ENCODE measurements at places on chromosomes 4 and X. TPM values are rescaled to one million over a fixed set of nuclear protein-coding genes. Genes with fewer than 3 reads are reported as not detected.

DNA sequence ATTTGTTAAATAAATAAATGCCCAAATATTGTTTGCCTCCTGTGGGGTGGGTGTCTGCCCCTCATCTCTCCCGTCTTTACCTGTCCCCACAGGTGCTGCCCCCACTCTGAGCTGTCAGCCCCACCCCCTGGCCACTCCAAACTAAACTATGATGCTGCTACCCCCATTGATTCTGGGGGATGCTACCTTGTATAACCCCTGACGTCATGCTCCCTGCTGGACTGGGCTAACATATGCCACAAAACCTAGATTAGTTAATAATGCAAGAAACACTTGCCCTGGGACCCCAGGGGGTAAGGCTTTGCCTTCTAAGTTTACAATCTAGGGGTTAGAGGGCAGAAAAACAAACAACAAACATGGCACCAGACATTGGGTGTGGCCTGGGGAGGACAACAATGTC is 58.6 kb downstream of the MSX1 start:
- no peak for DNase-seq

- DNase-seq = no peak
Measured at GRCh38 chr4:1093391-1094335, 19.7 kb downstream of the RNF212 start.

GRCh38 chr4:156553659-156554058 is 417.9 kb downstream of the PDGFC start:
- no peak for DNase-seq

DNA sequence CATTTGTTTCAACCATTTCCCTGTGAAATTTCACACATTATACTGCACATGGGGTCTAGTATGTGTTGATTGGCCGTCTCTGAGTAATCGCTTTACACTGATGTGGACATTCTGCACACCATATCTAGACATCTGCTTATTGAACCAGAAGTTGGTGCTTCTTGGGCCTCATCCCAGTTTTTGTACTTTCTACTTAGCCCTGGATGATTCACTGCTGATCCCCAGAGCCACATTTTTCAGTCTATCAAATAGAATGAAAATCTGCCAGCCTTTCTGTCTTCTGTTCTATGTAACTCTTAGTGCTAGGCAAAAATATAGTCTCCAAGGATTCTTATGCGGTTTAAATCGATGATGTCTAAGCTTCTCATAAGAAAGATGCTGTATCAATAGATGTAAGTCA is 40.5 kb upstream of the RELL1 start:
- DNase-seq = no peak

DNA sequence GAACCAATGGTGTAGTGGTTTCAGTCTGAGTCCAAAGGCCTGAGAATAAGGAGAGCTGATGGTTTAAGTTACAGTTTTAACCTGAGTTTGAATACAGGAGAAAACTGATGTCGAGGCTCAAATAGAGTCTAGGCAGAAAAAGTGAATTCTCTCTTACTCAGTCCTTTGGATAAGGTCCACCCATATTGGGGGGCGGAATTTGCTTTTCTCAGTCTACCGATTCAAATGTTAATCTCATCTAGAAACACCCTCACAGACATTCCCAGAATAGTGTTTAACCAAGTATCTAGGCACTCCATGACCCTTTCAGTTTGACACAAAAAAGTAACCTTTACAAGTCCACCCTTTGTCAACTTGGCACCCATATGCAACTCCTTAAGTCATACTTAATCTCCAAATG is 216.0 kb downstream of the GRID2 start:
- no peak for DNase-seq

DNA sequence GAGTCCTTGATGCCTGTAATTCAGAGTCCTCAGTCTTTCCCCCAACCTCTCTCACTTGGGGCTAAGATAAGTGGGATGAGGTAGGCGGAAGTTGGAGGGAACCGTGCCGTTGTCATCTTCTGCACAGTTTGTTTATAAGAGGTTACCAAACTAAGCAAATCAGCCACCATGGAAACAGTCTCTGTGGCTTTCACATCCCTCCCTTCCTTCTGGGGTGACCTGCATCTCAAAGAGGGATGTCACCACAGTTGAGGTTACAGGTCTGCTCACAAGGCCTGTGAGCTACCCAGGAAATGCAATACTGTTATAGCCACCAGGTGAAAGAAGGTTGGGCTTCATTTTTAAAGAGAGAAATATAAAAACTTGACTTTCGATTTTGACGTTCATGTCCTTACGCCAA is 26.3 kb downstream of the RTL5 start:
- no peak for DNase-seq

DNA sequence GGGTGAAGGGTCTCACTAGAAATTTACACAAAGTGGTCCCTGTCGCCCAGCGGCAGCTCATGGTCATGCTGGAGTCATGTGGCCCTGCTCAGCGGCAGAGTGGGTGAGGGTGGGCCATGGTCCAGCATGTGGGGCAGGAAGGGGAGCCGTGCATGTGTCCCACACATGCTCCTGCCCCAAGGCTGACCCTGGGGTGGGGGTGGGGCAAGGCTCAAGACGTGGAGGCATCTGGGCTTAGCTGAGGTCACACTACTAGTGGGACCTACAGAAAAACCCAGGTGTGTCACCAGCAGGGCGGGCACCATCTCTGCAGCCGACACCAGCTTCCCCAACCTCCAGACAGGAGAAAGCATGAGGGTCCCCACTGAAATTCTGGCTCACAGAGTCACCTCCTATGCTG is 42.4 kb downstream of the EVC start:
- no peak for DNase-seq

GRCh38 chr4:92235731-92236130 is 68.0 kb upstream of the GRID2 start:
- no peak for DNase-seq

GRCh38 chr4:158443731-158444130 is 78.0 kb upstream of the RXFP1 start:
- no peak for DNase-seq

DNA sequence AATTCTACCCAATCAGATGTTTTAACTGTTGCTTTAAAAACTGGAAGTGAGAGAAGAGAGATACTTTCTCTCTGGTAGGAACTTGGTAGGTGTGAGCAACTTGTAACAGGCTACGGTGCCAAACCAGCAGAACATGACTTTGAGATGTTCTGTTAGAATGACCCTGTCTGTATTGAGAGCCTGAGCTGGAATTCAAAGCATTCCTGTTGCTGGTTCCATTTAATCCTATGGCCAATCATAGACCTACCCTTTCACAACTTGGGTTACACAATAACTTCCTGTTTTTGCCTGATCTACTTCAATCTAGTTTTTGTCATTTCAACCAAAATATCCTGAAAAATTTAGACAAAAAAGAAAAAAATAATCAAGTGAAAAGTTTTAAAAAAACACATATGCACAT is 1.7 kb upstream of the PRRG1 start:
- no peak for DNase-seq

- DNase-seq = no peak
Measured at GRCh38 chr4:149716728-149717127, 98.9 kb downstream of the IQCM start.

GRCh38 chrX:100931218-100931924 is 2.7 kb upstream of the XKRX start:
- DNase-seq = no peak

- DNase-seq = peak; percentile 77
Measured at GRCh38 chr4:681736-682451, 7.1 kb downstream of the SLC49A3 start.

DNA sequence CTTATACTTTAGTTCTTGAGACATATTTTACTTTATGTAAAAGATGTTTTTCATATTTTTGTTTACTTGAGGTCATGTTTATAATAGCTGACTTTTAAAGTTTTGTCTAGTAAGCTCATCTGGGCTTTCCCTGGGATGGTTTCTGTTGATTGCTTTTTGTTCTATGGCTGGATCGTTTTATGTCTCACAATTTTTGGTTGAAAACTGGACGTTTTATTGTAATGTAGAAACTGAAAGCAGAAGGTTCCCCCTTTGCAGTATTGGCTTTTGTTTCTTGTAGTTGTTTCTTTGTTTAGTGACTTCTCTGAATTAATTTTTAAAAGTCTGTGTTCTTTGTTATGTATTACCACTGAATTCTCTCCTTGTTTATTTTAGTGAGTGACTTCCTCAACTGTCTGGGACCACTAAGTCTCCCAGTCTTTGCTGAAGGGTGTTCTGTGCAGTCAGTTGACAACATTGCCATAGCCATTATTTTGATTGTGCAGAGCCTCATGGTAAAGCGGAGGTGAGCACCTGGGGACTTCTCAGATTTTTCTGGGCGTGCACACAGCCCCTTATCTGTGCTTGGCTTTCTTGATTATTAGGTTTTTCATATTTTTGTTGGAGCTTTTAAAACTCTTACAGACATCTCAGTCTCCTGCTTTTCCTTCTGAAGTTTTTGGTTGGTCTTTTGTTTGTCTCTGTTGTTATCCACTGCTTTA is 31.0 kb downstream of the KDM6A start:
- DNase-seq = no peak

The PDE6B gene
- 2.6 TPM for total RNA-seq

The PWWP3B gene
- 0.54 TPM for total RNA-seq

The PCDH7 gene
- total RNA-seq = 205 TPM

The F8A2 gene
- not detected for total RNA-seq

The GPR119 gene
- not detected for total RNA-seq

The GAGE12H gene
- not detected for total RNA-seq

The RAP2C gene
- 10.7 TPM for total RNA-seq

The USP26 gene
- not detected for total RNA-seq

The ARX gene
- total RNA-seq = not detected

The BGN gene
- 6.9 TPM for total RNA-seq
